ENCODE measurements at places on chromosomes 16 and 17. TPM values are rescaled to one million over a fixed set of nuclear protein-coding genes. Genes with fewer than 3 reads are reported as not detected.

The NSMCE1 gene
- total RNA-seq = 40.4 TPM

The ZNF423 gene
- 8.6 TPM for total RNA-seq

The RNF227 gene
- 0.98 TPM for total RNA-seq

The HOXB7 gene
- total RNA-seq = 14.4 TPM

The CCL4 gene
- total RNA-seq = not detected

The RPL13 gene
- total RNA-seq = 2,457 TPM

The NOS2 gene
- total RNA-seq = 0.10 TPM

The GRB7 gene
- total RNA-seq = not detected

The CD79B gene
- 0.33 TPM for total RNA-seq

The HS3ST3A1 gene
- total RNA-seq = 0.10 TPM

The RTN4RL1 gene
- total RNA-seq = 0.10 TPM

The XAF1 gene
- 2.0 TPM for total RNA-seq

The SRCIN1 gene
- total RNA-seq = under 0.01 TPM

The VTN gene
- not detected for total RNA-seq

The TEKT5 gene
- total RNA-seq = 0.65 TPM

The CEP112 gene
- total RNA-seq = 12.1 TPM

The TNFRSF13B gene
- total RNA-seq = not detected

The ALDH3A1 gene
- 0.65 TPM for total RNA-seq

The TBKBP1 gene
- total RNA-seq = 15.4 TPM

The CCL7 gene
- not detected for total RNA-seq

The SCARF1 gene
- total RNA-seq = 152 TPM

The NPW gene
- total RNA-seq = 0.98 TPM

The ITGAE gene
- total RNA-seq = 21.3 TPM

The NPIPB6 gene
- 1.1 TPM for total RNA-seq

The GPS2 gene
- total RNA-seq = 43.1 TPM

The DHRS7C gene
- total RNA-seq = not detected

The ABCA8 gene
- 1.4 TPM for total RNA-seq

Measured in vein endothelial cell (primary cell).